Natural killer cell treated with Interleukin-12 subunit alpha and Interleukin-12 subunit beta and Interleukin-15 and Interleukin-18, amount 100 ng/mL, for 72 hours (primary cell): ENCODE measurements at places on chromosomes 1 and 21. TPM values are rescaled to one million over a fixed set of nuclear protein-coding genes. Genes with fewer than 3 reads are reported as not detected.

The TLCD4 gene
- not detected for total RNA-seq

DNA sequence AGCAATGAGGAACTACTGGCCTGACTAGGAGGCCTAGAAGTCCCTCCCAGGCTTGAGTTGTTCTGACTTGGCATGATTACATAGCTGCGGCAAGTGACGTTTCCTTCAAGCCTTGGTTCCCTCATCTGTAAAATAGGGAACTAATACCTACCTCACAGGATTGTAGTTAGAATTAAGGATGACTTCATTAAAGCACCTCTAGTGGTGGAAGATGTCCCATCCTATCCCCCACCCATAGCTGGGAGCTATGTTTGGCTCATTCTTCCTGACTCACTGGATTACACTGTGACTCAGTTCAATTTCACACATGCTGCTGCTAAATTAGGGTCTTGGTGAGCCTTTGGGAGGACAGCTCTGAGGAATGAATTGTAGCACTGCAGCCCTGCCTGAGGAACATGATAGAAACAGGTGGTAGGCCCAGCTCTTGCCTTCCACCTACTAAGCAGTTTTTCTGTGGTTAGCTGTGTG, 6.0 kb upstream of the SHISA4 start:
- H3K27ac ChIP-seq = no peak overlapping the region
- no peaks in the 10 kb centered on the region for H3K36me3 ChIP-seq
- no peaks in the 10 kb centered on the region for H3K4me1 ChIP-seq
- H3K27me3 ChIP-seq = peaks cover 13% of the 10 kb centered on the region
- H3K4me3 ChIP-seq = no peak overlapping the region
- DNase-seq = no peak

DNA sequence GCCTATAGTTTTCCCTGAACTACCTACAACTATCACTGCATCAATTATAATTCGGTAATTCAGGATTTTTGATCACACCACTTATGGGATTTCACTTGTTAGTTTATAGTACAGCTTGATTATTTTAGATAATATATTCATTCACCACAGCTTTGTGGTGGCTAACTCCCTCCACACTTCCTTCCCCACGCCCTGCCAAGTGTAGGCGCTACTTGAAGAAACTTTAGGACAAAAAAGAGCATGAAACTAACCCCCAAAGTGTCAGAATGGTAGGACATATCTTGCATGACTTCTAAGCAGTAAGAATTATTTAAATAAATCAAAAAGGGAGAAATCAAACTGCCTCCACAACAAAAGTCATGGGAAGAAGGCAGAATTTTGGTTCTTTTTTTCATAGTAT, 70.1 kb downstream of the LHX9 start:
- H3K27me3 ChIP-seq = peaks cover 9% of the 10 kb centered on the region
- peaks cover 12% of the 10 kb centered on the region for H3K4me1 ChIP-seq
- no peak overlapping the region for H3K4me3 ChIP-seq
- no peak overlapping the region for H3K27ac ChIP-seq
- no peaks in the 10 kb centered on the region for H3K36me3 ChIP-seq

DNA sequence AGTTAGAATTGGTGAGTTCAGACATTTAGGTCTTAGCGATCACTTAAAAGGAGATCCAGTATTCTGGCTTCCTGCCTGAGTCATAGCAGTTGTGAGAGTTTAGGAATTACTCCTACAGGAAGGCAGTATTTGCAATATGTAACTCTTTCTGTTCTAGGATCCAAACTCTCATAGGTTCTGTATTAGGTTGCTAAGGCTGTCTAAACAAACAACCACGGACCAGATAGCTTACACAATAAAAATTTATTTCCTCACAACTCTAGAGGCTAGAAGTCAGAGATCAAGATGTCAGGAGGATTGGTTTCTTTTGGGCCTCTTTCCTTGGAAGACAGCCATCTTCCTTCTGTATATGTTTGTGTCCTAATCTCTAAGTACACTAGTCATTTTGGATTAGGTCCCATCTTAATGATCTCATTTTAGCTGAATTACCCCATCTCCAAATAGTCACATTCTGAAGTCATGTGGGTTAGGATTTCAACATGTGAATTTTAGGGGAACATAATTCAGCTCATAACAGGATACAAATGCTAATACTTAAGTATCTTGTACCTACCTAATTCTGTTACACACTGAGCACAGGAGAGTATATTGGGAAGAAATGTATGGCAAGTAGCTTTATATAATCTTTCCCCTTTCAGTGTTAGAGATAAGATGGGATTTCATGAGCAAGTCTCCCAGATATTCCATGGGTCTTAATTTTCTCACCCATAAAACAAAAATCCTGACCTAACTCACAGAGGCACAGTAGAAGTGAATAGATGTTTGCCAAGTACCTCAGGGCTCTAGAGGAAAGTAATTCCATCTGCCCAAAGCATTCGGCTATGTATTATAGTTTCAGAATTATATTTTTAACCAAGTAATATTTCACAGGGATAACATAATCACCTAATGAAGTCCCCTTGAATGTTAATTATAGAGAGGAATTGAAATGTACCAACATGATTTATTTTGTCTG, 144.4 kb downstream of the PTBP2 start:
- H3K36me3 ChIP-seq = no peaks in the 10 kb centered on the region
- DNase-seq = no peak
- no peak overlapping the region for H3K4me3 ChIP-seq
- H3K4me1 ChIP-seq = no peaks in the 10 kb centered on the region

GRCh38 chr1:39652554-39652953, 13.1 kb upstream of the HEYL start:
- H3K36me3 ChIP-seq = no peaks in the 10 kb centered on the region
- no peak overlapping the region for H3K27ac ChIP-seq
- no peak for DNase-seq
- peaks cover 6% of the 10 kb centered on the region for H3K27me3 ChIP-seq

DNA sequence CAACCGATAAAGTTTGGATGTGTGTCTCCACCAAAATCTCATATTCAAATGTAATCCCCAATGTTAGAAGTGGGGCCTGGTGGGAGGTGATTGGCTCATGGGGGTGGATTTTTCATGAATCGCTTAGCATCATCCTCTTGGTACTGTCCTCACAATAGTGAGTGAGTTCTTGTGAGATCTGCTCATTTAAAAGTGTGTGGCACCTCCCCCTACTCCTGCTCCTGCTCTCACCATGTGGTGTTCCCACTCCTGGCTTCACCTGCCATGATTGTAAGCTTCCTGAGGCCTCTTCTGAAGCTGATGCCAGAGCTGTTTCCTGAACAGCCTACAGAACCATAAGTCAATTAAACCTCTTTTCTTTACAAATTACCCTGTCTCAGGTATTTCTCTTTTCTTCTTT, 28.2 kb upstream of the PRDX6 start:
- H3K27me3 ChIP-seq = no peaks in the 10 kb centered on the region
- H3K27ac ChIP-seq = no peak overlapping the region
- H3K36me3 ChIP-seq = peaks cover 25% of the 10 kb centered on the region
- no peak for DNase-seq

- H3K27ac ChIP-seq = no peak overlapping the region
- H3K4me3 ChIP-seq = no peak overlapping the region
- no peaks in the 10 kb centered on the region for H3K4me1 ChIP-seq
- peaks cover 11% of the 10 kb centered on the region for H3K36me3 ChIP-seq
- no peak for DNase-seq
These were observed 209.6 kb upstream of the HOOK1 start for GRCh38 chr1:59605184-59605583.

DNA sequence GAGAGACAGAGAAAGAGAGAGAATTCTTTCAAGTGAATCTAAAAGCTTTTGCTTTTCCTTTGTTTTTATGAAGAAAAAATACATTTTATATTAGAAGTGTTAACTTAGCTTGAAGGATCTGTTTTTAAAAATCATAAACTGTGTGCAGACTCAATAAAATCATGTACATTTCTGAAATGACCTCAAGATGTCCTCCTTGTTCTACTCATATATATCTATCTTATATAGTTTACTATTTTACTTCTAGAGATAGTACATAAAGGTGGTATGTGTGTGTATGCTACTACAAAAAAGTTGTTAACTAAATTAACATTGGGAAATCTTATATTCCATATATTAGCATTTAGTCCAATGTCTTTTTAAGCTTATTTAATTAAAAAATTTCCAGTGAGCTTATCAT, 117.6 kb downstream of the PTPRC start:
- H3K4me1 ChIP-seq = peaks cover 32% of the 10 kb centered on the region
- no peak overlapping the region for H3K4me3 ChIP-seq
- peak overlapping the region; percentile 89 for H3K27ac ChIP-seq
- H3K36me3 ChIP-seq = peaks cover 31% of the 10 kb centered on the region

GRCh38 chr1:56512724-56513494, 66.5 kb downstream of the PLPP3 start:
- no peaks in the 10 kb centered on the region for H3K4me1 ChIP-seq
- DNase-seq = no peak
- no peaks in the 10 kb centered on the region for H3K36me3 ChIP-seq

GRCh38 chr1:60825593-60825992, 256.8 kb upstream of the NFIA start:
- no peak overlapping the region for H3K4me3 ChIP-seq
- H3K27me3 ChIP-seq = peaks cover 14% of the 10 kb centered on the region
- no peak overlapping the region for H3K27ac ChIP-seq
- DNase-seq = no peak

DNA sequence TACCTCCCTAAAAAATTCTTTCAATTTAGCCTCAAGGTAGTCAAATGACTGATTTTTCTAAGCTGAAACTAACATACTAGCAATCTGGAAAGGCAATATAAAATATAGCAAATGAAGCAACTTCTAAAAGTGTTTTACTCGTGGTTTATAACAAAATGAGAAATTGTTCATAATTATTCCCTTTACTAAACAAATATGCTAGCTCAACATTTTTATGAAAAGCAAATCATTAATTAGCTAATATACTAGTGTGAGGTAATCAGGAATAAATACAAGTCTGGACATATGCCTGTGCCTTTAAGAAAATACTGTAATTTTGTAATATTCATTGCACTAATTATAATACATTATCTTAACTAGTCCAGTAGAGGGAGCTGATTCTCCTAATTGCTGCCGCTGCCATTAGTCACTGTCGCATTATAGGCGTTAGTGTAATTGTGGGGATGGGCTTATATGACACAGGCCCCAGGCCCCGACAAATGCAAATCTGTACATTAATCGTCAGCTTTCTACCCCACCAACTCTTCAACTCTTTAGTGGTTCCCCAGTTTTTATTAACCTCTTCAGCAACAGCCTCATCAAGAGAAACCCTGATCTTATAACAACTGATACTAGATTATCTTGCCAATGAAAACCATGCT, 160.9 kb downstream of the GABPA start:
- DNase-seq = no peak
- no peak overlapping the region for H3K4me3 ChIP-seq
- H3K27me3 ChIP-seq = no peaks in the 10 kb centered on the region

DNA sequence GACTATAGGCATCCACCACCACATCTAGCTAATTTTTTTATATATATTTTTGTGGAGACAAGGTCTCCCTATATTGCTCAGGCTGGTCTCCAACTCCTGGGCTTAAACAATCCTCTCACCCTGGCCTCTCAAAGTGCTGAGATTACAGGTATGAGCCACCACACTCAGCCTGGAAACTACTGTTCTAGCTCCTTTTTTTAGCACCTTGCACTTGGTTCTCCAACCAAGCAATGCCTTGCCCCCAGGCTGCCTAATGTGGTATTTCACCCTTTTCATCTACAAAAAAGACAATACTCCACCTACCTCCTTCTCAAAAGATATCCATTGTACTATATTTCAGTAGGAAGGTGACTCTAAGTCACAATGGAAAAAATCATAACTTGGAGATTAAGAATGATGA, 6.7 kb downstream of the ARNT start:
- H3K36me3 ChIP-seq = peaks cover 8% of the 10 kb centered on the region
- DNase-seq = no peak
- H3K27ac ChIP-seq = no peak overlapping the region
- H3K4me3 ChIP-seq = no peak overlapping the region
- H3K27me3 ChIP-seq = no peaks in the 10 kb centered on the region

DNA sequence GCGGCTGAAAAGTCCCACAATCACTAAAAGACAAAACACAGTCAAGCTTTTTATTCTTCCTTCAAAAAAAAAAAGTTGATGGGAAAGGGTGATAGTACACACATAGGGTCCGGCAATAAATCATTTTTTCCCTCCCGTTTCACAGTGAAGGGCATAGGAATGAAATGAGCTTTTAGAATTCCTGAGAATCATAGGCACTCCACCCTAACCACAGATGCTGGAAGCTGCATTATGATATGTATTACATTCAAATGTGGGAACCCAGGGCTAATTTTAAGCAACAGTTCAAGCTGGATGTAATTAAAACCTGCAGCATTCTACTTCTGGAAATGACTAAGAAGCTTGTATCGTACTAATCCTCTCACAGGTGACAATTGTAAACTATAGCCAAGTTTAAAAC, 75.7 kb upstream of the KCNJ15 start:
- H3K4me1 ChIP-seq = no peaks in the 10 kb centered on the region
- no peaks in the 10 kb centered on the region for H3K36me3 ChIP-seq
- DNase-seq = no peak
- H3K27ac ChIP-seq = no peak overlapping the region
- H3K27me3 ChIP-seq = peaks cover 15% of the 10 kb centered on the region

- no peak for DNase-seq
- H3K4me1 ChIP-seq = no peaks in the 10 kb centered on the region
- no peak overlapping the region for H3K27ac ChIP-seq
- no peaks in the 10 kb centered on the region for H3K36me3 ChIP-seq
These were observed 1309.2 kb downstream of the MRPL39 start for GRCh38 chr21:24298040-24298439.

- DNase-seq = no peak
- H3K27ac ChIP-seq = no peak overlapping the region
- no peak overlapping the region for H3K4me3 ChIP-seq
- no peaks in the 10 kb centered on the region for H3K4me1 ChIP-seq
- no peaks in the 10 kb centered on the region for H3K27me3 ChIP-seq
These were observed 49.0 kb upstream of the MAB21L3 start for GRCh38 chr1:116062201-116062600.

GRCh38 chr21:19228226-19228625, 824.6 kb upstream of the TMPRSS15 start:
- H3K27me3 ChIP-seq = no peaks in the 10 kb centered on the region
- H3K27ac ChIP-seq = no peak overlapping the region
- H3K4me3 ChIP-seq = no peak overlapping the region
- H3K36me3 ChIP-seq = peaks cover 4% of the 10 kb centered on the region
- no peak for DNase-seq

DNA sequence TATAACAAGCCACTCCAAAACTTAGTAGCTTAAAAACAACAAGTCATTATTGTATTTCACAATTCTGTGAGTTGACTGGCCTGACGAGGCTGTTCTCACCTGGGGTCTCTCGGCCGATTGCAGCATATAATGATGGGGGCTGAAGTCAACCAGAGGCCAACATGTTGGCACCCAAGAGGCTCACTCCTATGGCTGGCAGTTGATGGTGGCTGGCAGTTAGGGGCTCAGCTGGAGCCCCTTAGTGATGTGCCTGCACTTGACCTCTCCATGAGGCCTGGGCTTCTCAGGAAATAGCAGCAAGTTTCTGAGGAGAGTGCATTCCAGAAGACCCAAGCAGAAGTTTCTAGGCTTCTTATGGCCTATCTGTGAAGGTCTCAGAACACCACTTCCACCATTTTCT, 459.4 kb downstream of the NPHP4 start:
- no peaks in the 10 kb centered on the region for H3K36me3 ChIP-seq
- no peak for DNase-seq
- no peaks in the 10 kb centered on the region for H3K4me1 ChIP-seq
- peaks cover 24% of the 10 kb centered on the region for H3K27me3 ChIP-seq
- H3K27ac ChIP-seq = no peak overlapping the region
